ENCODE measurements at places on chromosomes 2 and 18. TPM values are rescaled to one million over a fixed set of nuclear protein-coding genes. Genes with fewer than 3 reads are reported as not detected.
A peak's percentile ranks its signal among the peaks of the same experiment; 100 is the strongest.

The NMUR1 gene
- total RNA-seq: not detected

The RAB10 gene
- 93.6 TPM for total RNA-seq

DNA sequence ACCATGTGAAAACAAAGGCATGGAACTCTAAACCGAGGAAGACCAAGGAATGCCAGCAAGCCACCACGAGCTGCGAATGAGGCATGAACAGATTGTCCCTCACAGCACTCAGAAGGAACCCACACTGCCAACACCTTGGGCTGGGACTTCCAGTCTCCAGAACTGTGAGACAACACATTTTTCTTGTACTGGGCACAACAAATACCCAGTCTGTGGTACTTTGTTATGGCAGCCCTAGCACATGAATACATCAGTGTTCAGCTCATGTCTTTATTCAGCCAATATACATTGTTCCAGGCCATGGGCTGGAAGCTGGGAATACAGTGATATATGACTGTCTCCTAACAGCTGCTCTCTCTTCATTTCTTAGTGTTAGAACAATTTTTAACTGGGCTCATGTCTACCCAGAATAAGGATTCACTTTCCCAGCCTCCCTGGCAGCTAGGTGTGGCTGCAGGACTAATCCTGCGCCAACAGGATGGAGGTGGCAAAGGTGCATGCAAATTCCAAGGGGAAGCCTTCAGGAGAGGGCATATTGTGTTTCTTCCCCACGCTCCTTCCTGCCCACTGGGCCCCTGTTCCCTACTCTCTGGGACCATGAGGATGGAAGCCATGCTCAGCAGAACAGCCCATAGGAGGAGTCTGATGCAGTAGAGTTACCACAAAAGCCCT, 59.6 kb downstream of the STPG4 start:
- H3K4me1 ChIP-seq: peaks cover under 1% of the 10 kb centered on the region
- no peaks in the 10 kb centered on the region for H3K36me3 ChIP-seq
- no peak for DNase-seq
- H3K27me3 ChIP-seq: no peaks in the 10 kb centered on the region
- H3K4me3 ChIP-seq: no peak overlapping the region
- no peak overlapping the region for H3K27ac ChIP-seq

GRCh38 chr2:191245869-191246531, 796 bp downstream of the MYO1B start:
- peak overlapping the region; percentile 59 for H3K27ac ChIP-seq
- H3K27me3 ChIP-seq: no peaks in the 10 kb centered on the region
- peak overlapping the region; percentile 47 for H3K4me3 ChIP-seq
- H3K36me3 ChIP-seq: no peaks in the 10 kb centered on the region

GRCh38 chr2:211996857-211997256, 541.7 kb downstream of the ERBB4 start:
- H3K4me3 ChIP-seq: no peak overlapping the region
- H3K27me3 ChIP-seq: no peaks in the 10 kb centered on the region
- no peak overlapping the region for H3K27ac ChIP-seq

GRCh38 chr18:27240383-27240782, 55.3 kb upstream of the CHST9 start:
- no peak for DNase-seq
- no peaks in the 10 kb centered on the region for H3K27me3 ChIP-seq
- H3K27ac ChIP-seq: no peak overlapping the region
- no peak overlapping the region for H3K4me3 ChIP-seq
- H3K4me1 ChIP-seq: no peaks in the 10 kb centered on the region
- H3K36me3 ChIP-seq: no peaks in the 10 kb centered on the region

GRCh38 chr2:160389875-160390274, 103.7 kb downstream of the RBMS1 start:
- H3K4me1 ChIP-seq: peaks cover 25% of the 10 kb centered on the region
- H3K27ac ChIP-seq: no peak overlapping the region
- H3K27me3 ChIP-seq: no peaks in the 10 kb centered on the region

The ANKRD30B gene
- 0.11 TPM for total RNA-seq

DNA sequence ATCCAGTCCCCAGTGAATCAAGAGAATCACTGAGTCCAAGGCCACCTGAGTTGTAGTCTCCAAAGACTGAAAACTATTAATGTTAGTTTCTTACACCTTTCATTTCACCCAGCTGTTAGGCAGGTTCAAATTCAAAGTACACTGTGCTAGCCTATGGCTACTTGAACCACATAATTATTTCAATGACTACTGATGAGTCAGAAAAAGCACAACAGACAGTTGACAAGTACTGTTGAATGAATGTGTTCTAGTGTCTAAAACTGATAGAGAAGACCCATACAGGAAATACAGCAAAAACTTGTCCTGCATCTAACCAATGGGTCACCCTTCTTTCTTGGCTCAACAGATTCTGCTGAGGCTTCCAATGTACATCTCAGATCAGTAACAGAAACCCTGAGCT, 160.9 kb downstream of the MYO5B start:
- no peaks in the 10 kb centered on the region for H3K36me3 ChIP-seq
- no peak overlapping the region for H3K27ac ChIP-seq
- H3K27me3 ChIP-seq: no peaks in the 10 kb centered on the region
- H3K4me1 ChIP-seq: no peaks in the 10 kb centered on the region

- no peak overlapping the region for H3K4me3 ChIP-seq
- H3K27ac ChIP-seq: no peak overlapping the region
- no peaks in the 10 kb centered on the region for H3K27me3 ChIP-seq
- H3K4me1 ChIP-seq: peaks cover 6% of the 10 kb centered on the region
- no peak for DNase-seq
These were observed 43.0 kb downstream of the FBXO48 start for GRCh38 chr2:68423966-68424650.

GRCh38 chr2:30095402-30095801, 51.4 kb upstream of the YPEL5 start:
- H3K36me3 ChIP-seq: no peaks in the 10 kb centered on the region
- no peak for DNase-seq
- no peak overlapping the region for H3K27ac ChIP-seq
- no peak overlapping the region for H3K4me3 ChIP-seq
- no peaks in the 10 kb centered on the region for H3K4me1 ChIP-seq

The SH3RF3 gene
- total RNA-seq: 4.5 TPM
